ENCODE measurements at places on chromosomes 3 and 15. TPM values are rescaled to one million over a fixed set of nuclear protein-coding genes. Genes with fewer than 3 reads are reported as not detected.

Gene MAN2C1
- 62.9 TPM for total RNA-seq

Gene DLEC1
- not detected for total RNA-seq

Gene POC1A
- 3.9 TPM for total RNA-seq

Gene LNP1
- 0.63 TPM for total RNA-seq

Gene ADAMTS9
- total RNA-seq: 5.4 TPM

Gene PLCL2
- 1.5 TPM for total RNA-seq

Gene CNTN4
- 0.81 TPM for total RNA-seq

Gene SNX33
- 28.8 TPM for total RNA-seq

Gene GOLGA6A
- not detected for total RNA-seq

Gene TXNRD3
- total RNA-seq: 11.5 TPM

Gene SLCO2A1
- 2.4 TPM for total RNA-seq

Gene TEX55
- total RNA-seq: not detected

Gene NTRK3
- 0.13 TPM for total RNA-seq

Gene CCDC32
- 17.6 TPM for total RNA-seq

Gene SPG21
- 106 TPM for total RNA-seq

Gene SLC25A20
- total RNA-seq: 8.6 TPM

Gene LTK
- total RNA-seq: 1.4 TPM

Gene GOLGA8S
- not detected for total RNA-seq

Gene USP50
- total RNA-seq: not detected

Gene KBTBD12
- total RNA-seq: 0.16 TPM

Gene PAK6
- 9.0 TPM for total RNA-seq

Gene HRG
- total RNA-seq: not detected

Gene CYP8B1
- not detected for total RNA-seq

Gene P2RY1
- total RNA-seq: under 0.01 TPM

Gene DNAJA4
- 3.0 TPM for total RNA-seq

Gene CFAP44
- total RNA-seq: 0.16 TPM

Gene FAM107A
- total RNA-seq: 0.13 TPM

Gene TFDP2
- 37.1 TPM for total RNA-seq

Data from mesangial cell (primary cell).